ENCODE measurements at places on chromosomes 6 and 20. TPM values are rescaled to one million over a fixed set of nuclear protein-coding genes. Genes with fewer than 3 reads are reported as not detected.

GRCh38 chr20:46831633-46832011 lies 63.0 kb upstream of the EYA2 start:
- H3K4me1 ChIP-seq = no peaks in the 10 kb centered on the region
- DNase-seq = no peak
- H3K36me3 ChIP-seq = no peaks in the 10 kb centered on the region
- H3K27me3 ChIP-seq = peaks cover 13% of the 10 kb centered on the region

The CNR1 gene
- not detected for total RNA-seq

DNA sequence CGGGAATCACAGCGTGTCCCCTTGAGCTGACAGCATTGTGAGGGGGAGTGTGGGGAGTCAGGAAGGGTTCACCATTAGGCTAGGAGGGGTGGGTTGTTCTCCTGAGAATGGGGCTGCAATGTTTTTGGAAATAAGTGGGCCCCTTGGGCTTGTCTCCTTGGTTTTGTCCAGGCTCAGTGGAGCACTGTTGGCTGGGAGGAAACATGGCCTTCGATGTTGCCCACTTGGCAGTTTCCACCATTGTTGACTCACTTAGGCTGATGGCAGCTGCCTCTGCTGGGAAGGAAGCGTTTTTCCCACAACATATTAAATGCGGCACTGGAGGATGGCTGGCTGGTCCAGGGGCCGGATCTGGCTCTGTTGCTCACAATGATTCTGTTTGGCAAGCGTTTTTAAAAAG lies 512.1 kb downstream of the QKI start:
- H3K4me1 ChIP-seq = no peaks in the 10 kb centered on the region
- no peak overlapping the region for H3K27ac ChIP-seq
- H3K36me3 ChIP-seq = no peaks in the 10 kb centered on the region
- no peaks in the 10 kb centered on the region for H3K27me3 ChIP-seq
- no peak for DNase-seq

The SSTR4 gene
- total RNA-seq = not detected

GRCh38 chr20:40687384-40688128 lies 1.5 kb downstream of the MAFB start:
- H3K36me3 ChIP-seq = no peaks in the 10 kb centered on the region
- no peak overlapping the region for H3K27ac ChIP-seq
- H3K27me3 ChIP-seq = peaks cover 86% of the 10 kb centered on the region
- no peak for DNase-seq

DNA sequence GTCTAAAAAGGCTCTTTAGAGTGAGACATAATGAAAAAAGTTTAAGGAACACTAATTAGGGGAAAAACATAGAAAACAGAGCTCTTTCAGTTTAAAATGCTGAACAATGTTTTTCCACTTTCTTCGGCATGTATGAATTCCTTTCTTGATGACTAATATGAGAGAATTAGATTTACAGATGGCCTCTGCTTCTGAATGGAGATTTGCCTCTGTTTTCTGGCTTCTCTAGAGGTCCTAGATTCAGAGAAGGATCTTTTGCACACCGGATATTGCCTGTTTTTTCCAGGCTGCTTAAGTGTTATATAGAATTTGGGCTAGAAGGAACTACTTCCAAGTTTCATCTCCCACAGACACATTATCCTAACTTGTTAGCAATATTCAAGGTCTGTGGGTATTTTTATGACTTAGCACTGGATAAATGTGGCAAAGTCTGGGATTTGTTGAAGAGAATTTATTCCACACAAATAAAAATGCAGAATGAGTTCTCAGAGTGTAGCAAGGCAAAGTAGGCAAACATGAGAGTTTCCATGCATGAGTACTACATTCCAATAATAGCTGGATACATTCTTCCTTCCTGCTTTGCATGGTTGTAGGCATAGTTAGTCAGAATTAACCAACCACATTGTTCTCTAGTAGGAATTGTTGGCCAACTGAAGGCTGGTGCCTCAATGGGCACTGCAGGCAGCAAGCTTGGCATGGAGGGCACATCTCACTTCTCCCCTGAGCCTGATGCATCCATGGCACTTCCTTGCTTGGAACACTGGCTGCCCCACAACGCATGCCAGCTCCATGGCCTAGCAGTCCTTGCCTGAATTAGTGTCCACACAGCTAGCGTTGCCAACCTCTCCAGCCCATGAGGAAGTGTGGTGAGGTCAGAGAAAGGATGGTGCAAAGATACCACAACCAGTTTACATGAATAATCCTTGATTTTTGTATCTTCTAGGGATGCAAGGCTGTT lies 224.2 kb downstream of the CLIC5 start:
- no peak overlapping the region for H3K4me3 ChIP-seq
- no peak overlapping the region for H3K27ac ChIP-seq
- no peaks in the 10 kb centered on the region for H3K4me1 ChIP-seq
- no peaks in the 10 kb centered on the region for H3K27me3 ChIP-seq
- no peaks in the 10 kb centered on the region for H3K36me3 ChIP-seq
- no peak for DNase-seq

- DNase-seq = no peak
- no peaks in the 10 kb centered on the region for H3K4me1 ChIP-seq
- no peak overlapping the region for H3K4me3 ChIP-seq
- H3K27me3 ChIP-seq = no peaks in the 10 kb centered on the region
- H3K36me3 ChIP-seq = no peaks in the 10 kb centered on the region
- H3K27ac ChIP-seq = no peak overlapping the region
These were observed 58.8 kb upstream of the CST7 start for GRCh38 chr20:24890286-24890685.

DNA sequence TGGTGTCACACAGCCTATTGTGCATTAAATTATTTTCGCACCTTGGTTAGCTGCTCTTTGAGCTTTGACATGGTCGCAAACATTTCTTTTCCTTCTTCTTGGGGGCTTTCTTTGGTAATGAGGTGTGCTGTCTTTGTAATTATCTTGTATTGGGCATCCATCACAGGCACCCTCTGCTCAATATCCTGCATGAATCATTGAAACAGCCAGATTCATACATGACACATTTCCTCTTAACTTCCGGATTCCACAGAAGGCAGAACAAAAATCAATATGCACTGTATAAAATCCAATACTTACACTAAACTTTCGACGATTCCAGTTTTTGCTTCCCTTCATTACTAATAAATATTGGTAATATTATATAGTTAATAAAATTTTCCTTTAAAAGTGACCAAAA lies 175.6 kb downstream of the SYNE1 start:
- no peaks in the 10 kb centered on the region for H3K36me3 ChIP-seq
- no peak for DNase-seq
- no peak overlapping the region for H3K27ac ChIP-seq
- peaks cover 7% of the 10 kb centered on the region for H3K4me1 ChIP-seq
- H3K27me3 ChIP-seq = peaks cover 7% of the 10 kb centered on the region

DNA sequence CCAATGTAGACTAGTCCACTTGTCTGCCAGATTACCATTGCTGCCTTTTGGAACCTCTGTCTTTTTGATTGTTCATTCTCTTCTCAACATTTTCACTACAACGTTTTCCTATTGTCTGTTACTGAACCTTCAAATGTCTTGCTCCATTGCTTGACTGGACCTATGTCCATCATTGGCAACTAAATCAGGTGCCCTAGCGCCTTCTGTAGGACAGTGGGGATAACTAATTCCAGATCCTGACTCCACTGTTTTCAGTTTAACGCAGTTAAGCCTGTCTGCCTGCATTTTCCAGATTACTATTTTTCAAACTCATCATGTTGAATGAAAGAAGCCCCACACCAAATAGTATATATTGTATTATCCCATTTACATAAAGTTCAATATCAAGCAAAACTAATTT lies 433.6 kb downstream of the RNF144B start:
- DNase-seq = no peak
- no peaks in the 10 kb centered on the region for H3K36me3 ChIP-seq
- no peak overlapping the region for H3K4me3 ChIP-seq
- no peak overlapping the region for H3K27ac ChIP-seq

- peaks cover 9% of the 10 kb centered on the region for H3K27me3 ChIP-seq
- no peaks in the 10 kb centered on the region for H3K36me3 ChIP-seq
- H3K27ac ChIP-seq = peak within 1 kb of the TSS; percentile 38
These were observed at the start of gene SRSF12 for GRCh38 chr6:89117211-89118108. SRSF12 (minus strand) TSS chr6:89118071; CDS start chr6:89117887, 184 bp downstream.

The BTN1A1 gene
- total RNA-seq = 0.11 TPM

DNA sequence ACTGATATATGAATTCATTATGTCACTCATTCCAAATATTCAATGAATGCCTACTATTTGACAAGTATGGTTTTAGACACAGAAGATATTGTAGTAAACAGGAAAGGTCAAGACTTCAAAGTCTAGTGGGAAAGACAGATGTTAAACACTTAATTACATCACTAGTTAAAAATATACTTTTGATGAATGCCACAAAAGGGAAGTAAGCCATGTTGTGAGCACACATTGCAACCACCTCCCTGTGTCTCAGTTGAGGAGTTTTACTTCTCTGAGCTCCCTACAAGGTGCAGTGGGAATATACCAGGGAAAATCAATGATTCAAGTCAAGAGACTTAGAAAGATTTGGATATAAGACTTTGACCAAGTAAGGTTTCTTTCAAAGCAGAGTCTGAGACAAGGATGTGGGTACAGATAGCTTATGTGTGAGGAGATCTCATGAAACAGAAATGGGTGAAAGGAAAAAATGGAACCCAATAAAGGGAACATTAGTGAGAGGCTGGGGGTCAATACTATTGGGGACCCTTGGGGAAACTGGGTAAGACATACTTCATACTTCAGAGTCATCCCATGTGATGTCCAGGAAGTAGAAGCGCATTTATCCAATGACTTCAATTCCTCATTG lies 503.7 kb downstream of the KIF16B start:
- no peak overlapping the region for H3K4me3 ChIP-seq
- no peak overlapping the region for H3K27ac ChIP-seq
- H3K27me3 ChIP-seq = no peaks in the 10 kb centered on the region
- no peak for DNase-seq
- H3K36me3 ChIP-seq = no peaks in the 10 kb centered on the region
- H3K4me1 ChIP-seq = no peaks in the 10 kb centered on the region

The TAGAP gene
- 112 TPM for total RNA-seq

- peaks cover 17% of the 10 kb centered on the region for H3K36me3 ChIP-seq
- H3K27ac ChIP-seq = no peak overlapping the region
- no peak overlapping the region for H3K4me3 ChIP-seq
- H3K4me1 ChIP-seq = peaks cover 58% of the 10 kb centered on the region
These were observed 257.8 kb downstream of the GMPR start for GRCh38 chr6:16496210-16496609.

The EEF1A2 gene
- 2.2 TPM for total RNA-seq

- peaks cover 80% of the 10 kb centered on the region for H3K4me1 ChIP-seq
- no peak for DNase-seq
- H3K4me3 ChIP-seq = no peak overlapping the region
- peaks cover 56% of the 10 kb centered on the region for H3K36me3 ChIP-seq
- H3K27me3 ChIP-seq = no peaks in the 10 kb centered on the region
- peak overlapping the region; percentile 82 for H3K27ac ChIP-seq
These were observed 12.3 kb downstream of the TMEM30A start for GRCh38 chr6:75272145-75272840.

The MRPS18B gene
- 109 TPM for total RNA-seq

DNA sequence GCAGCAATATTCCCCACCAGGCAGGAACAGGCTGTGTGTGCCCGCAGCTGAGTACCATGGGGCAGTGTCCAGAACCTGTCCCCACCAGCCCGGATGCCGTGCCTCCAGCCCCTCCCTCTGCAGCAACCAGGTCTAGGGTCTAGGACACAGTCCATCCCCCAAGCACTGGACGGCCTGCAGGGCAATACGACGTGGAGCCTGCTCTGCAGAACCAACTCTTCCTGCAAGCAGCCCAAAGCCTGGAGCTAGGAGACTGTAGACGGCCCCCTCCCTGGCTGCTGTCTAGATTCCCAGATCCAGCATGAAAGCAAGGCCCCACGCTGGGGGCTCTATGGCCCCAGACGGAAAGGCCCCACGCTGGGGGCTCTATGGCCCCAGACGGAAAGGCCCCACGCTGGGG lies 128.2 kb upstream of the AFDN start:
- peaks cover 25% of the 10 kb centered on the region for H3K27me3 ChIP-seq
- no peak overlapping the region for H3K27ac ChIP-seq
- H3K4me1 ChIP-seq = peaks cover 18% of the 10 kb centered on the region
- H3K4me3 ChIP-seq = no peak overlapping the region

The GPR63 gene
- total RNA-seq = 0.69 TPM

- H3K27ac ChIP-seq = no peak overlapping the region
- peaks cover 15% of the 10 kb centered on the region for H3K36me3 ChIP-seq
- no peaks in the 10 kb centered on the region for H3K27me3 ChIP-seq
- H3K4me1 ChIP-seq = no peaks in the 10 kb centered on the region
- H3K4me3 ChIP-seq = no peak overlapping the region
These were observed 22.1 kb downstream of the ZKSCAN3 start for GRCh38 chr6:28371706-28372451.

The HLA-DRB5 gene
- 4.9 TPM for total RNA-seq

The TMEM242 gene
- total RNA-seq = 7.8 TPM

DNA sequence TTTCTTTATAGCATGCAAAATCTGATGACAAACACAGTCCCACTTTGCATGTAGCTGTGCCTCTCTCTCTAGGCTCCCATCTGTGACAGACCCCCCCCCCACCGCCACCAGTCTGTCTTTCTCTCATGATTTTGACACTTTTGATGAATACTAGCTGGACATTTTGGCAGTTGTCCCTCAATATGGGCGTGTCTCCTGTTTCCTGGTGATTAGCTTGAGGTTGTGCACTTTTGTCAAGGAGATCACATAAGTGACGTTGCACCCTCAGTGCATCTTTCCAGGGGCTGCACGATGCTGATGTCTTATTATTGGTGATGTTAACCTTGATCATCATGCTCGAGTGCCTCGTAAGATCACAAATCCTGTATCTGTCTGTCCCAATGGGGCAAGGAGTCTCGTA lies 155.1 kb downstream of the EYA2 start:
- H3K27ac ChIP-seq = no peak overlapping the region
- peaks cover 3% of the 10 kb centered on the region for H3K27me3 ChIP-seq
- no peak for DNase-seq
- no peak overlapping the region for H3K4me3 ChIP-seq

- H3K27ac ChIP-seq = no peak overlapping the region
- H3K27me3 ChIP-seq = peaks cover 68% of the 10 kb centered on the region
- H3K4me3 ChIP-seq = no peak overlapping the region
- H3K36me3 ChIP-seq = no peaks in the 10 kb centered on the region
These were observed 65.8 kb upstream of the LY86 start for GRCh38 chr6:6522709-6523108.

DNA sequence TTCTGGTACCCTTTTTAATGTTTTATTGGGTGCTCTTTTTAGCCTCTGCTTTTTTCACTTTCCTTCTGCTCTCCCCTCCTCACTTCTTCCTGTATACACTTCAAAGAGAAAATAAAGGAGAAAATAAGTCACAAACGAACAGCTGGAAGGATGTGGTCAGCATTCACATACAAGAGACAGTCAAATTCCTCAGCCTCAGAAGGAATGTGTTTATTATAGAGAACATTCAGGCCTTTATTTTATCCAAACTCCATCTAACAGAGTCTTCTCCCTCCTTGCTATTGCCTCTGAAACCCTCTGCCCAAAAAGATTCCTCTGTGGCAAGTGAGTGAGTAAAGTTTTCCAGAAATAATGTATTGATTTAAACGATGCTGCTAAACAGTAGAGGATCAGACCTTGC lies 490.4 kb downstream of the FRK start:
- H3K4me1 ChIP-seq = no peaks in the 10 kb centered on the region
- no peak overlapping the region for H3K4me3 ChIP-seq
- H3K27me3 ChIP-seq = no peaks in the 10 kb centered on the region
- H3K27ac ChIP-seq = no peak overlapping the region
- H3K36me3 ChIP-seq = no peaks in the 10 kb centered on the region

The TRIM15 gene
- total RNA-seq = not detected

GRCh38 chr6:159252955-159253508 lies 83.8 kb downstream of the FNDC1 start:
- no peak overlapping the region for H3K27ac ChIP-seq
- H3K27me3 ChIP-seq = peaks cover 9% of the 10 kb centered on the region
- no peak overlapping the region for H3K4me3 ChIP-seq
- H3K4me1 ChIP-seq = peaks cover 1% of the 10 kb centered on the region
- peak; percentile 3 for DNase-seq
- H3K36me3 ChIP-seq = no peaks in the 10 kb centered on the region

The MCHR2 gene
- not detected for total RNA-seq

GRCh38 chr6:137218917-137219663 lies at the start of gene IFNGR1:
IFNGR1 (minus strand) TSS chr6:137219385; CDS start chr6:137219327, 58 bp downstream.
- peak within 1 kb of the TSS; percentile 90 for H3K4me3 ChIP-seq
- H3K27ac ChIP-seq = peak within 1 kb of the TSS; percentile 96
- H3K27me3 ChIP-seq = no peaks in the 10 kb centered on the region
- H3K4me1 ChIP-seq = peaks cover 41% of the 10 kb centered on the region
- DNase-seq = peak; percentile 98

All from activated CD8-positive, alpha-beta T cell treated with anti-CD3 and anti-CD28 coated beads for 36 hours (primary cell).